Fibroblast of skin of abdomen (primary cell): ENCODE measurements at places on chromosomes 2 and 18.

GRCh38 chr2:30971231-30972025 is 164.2 kb upstream of the CAPN13 start:
- DNase-seq: peak; percentile 55

DNA sequence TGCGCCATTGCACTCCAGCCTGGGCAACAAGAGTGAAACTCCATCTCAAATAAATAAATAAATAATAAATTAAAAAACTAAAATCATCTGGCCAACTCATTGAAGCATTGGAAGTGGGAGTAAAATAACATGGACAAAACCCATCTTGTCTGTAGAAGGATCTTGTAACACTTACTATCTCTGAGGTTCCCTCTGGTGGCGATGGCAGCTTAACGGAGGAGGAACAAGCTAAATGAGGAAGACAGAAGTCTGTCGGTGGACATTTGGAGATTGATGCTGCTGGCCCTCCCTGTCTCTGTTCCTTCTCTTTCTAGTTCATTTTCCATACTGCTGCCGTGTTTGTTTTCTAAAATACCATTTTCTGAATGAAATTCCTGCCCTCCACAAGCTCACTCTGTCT is 43.4 kb downstream of the ZCCHC2 start:
- peak; percentile 5 for DNase-seq

- DNase-seq: peak; percentile 55
Observed at GRCh38 chr2:239433777-239434403, 33.1 kb upstream of the HDAC4 start.

DNA sequence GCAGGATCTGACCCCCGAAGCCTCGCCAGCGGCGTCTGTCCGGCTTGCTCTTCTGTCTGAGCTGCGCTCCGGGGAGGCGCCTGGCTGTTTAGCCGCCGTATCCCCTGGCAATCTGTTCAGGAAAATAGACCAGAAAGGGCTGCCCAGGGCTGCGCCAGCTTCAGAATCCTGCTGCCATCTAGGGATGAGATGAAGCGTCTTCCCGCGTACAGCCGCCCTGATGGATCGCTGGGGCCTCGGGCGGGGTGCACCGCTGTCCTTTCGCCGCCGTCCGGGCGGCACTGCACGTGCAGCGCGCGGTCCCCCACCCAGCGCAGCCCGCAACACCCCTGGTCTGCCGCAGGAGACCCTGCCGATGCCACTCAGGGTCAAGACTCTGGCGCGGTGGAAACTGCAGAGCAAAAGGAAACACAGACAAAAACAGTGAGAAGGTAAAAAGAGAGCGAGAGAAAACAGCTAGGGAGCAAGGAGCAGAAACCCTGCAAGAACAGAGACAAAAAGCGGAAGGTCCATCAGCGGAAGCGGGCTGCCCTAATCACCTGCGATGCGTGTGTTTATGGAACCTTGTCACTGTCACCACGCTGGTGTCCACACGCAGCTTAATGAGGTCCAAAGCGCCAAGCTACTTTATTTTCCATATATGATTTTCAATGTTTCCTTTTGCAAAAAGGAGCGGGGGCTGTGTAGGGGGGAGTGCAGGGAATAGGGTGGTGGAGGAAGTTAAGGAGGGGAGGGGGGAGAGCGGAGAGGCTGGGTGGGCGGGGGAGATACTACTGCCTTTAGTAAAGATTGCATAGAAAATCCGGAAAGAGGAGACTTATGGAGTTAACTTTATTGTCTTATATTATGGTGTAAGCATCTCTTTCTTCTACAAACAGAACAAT is 2113.3 kb upstream of the PIK3C3 start:
- DNase-seq: peak; percentile 67

DNA sequence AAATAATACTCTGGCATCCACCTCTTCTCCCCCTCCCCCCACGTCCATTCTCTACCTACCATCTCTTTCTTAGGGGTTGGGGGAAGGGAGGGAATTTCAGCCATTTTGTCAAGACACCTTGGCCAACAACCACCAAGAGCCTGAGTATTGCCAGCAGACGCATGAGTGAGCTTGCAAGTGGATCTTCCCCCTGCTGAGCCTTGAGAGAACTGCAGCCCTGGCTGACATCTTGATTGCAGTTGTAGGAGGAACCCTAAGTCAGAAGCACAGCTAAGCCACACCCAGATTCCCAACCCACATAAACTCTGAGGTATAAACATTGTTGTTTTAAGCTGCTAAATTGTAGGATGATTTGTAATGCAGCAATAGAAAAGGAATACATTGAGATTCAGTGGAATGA is 165.6 kb downstream of the TMEFF2 start:
- no peak for DNase-seq

DNA sequence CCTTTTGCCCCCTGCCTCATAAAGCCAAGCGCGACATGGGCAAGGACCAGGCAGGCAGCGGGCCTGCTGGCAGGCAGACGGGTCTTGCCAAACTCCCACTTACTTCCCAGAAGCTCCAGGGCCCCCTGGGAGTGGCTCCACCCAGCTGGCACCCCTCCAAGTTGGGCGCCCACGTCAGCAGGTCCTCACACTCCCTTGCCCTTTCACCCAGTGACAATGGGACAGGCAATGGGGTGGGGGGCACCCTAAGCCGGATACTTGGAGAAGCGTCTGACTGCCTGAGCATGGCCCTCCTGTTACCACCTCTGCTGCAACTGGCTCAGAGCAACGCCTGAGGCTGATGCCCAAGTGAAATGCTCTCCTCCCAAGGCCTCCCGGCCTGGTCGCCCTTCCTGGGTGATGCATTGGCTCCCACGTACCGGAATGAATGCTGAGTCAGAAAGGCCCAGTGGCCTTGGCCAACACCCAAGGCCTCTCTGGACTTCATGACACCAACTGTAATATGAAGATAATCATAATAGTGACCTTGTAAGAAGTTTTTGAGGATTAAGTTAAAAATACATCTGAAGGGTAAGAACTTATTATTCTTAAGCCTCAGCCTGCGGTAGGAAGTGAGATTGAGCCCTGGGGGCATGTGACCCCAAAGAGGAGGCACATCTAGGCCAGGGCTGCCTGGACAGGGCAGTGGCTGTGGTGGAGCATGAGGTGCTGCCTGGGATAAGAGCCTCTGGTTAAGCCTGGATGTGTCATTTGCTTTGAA is 31.6 kb downstream of the KCNK3 start:
- DNase-seq: peak; percentile 24

GRCh38 chr2:237025090-237025865 is 60.4 kb upstream of the COPS8 start:
- peak; percentile 96 for DNase-seq

DNA sequence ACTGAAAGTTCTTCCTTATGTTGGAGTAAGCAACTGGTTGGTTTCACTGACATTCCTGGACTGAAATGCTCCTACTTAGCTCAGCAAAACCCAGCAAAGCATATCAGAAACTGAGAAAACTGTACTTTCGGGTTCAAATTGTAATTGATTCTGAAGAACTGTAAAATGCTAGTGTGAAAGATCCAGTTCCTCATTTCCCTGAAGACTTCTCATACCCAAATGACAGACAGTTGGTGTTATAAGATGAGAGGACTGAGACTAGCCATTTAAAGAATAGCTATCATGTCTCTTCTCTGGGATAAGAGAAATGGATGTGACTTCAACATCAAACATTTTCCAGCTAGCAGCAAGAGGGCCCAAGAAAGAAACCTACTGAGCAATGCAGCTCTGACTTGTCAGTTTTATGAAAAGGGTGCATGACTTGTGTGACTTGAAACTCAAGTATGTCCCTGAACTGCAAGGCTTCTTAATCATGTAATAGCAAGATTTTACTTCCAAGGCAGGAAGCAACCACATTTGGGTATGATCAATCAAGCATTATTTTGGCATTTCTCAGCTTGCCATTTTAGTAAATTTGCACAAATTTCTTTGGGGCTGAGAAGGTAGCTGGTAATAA is 420.3 kb upstream of the MMADHC start:
- DNase-seq: peak; percentile 17

GRCh38 chr2:205868773-205869333 is 186.6 kb downstream of the NRP2 start:
- peak; percentile 93 for DNase-seq

- DNase-seq: no peak
Observed at GRCh38 chr2:224969095-224969494, 73.2 kb downstream of the DOCK10 start.

- DNase-seq: peak; percentile 27
Observed at GRCh38 chr2:61537277-61537949, 743 bp downstream of the XPO1 start.

DNA sequence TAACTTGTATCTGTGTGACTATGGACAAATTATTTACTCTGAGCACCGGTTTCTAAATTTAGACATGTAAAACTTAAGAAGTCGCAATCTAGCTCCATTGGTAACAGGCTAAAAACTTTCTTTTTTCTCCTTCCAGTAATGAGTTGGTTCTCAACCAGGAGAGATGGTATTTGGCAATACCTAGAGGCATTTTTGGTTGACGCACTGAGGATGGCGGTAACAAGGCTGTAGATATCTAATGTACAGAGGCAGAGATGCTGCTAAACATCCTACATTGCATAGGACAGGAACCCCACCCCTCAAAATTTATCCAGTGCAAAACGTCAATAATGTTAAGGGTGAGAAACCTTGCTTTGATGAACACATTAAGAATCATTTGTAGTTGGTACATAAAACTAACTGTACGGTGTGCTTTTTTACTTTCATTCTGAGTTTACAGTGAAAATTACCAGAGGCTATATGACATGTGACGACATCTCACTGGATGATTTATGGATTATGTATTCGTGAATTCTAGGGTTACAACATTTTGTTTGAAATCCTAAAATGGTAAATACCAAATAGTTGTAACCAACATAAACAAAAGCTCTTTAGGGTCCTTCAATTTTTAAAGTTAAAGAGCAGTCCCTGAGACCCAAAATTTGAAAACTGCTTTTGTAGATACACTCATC is 91.3 kb downstream of the TLK1 start:
- DNase-seq: no peak

- DNase-seq: peak; percentile 15
Observed at GRCh38 chr18:47264308-47264700, 12.8 kb upstream of the SKOR2 start.

DNA sequence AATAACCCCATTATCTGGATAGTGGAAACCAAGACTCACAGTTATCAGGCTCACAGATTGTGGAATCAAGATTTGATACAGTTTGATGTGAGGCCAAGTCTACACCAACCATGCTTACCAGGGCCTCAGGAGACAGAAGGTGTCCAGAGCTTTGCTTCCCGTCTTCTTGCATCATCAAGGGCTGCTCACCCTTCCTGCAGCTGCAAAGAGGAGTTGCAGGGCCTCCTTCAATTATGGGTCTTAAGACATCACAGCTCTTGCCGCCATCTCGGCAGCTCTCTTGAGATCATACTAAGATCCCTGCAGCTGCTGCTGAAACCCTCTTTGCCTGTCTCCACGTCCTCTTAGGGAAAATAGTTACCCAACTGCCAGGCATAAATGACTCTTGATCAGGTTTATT is 176.0 kb downstream of the MGAT5 start:
- no peak for DNase-seq

- peak; percentile 84 for DNase-seq
Observed at GRCh38 chr2:133837441-133838094, 269.3 kb upstream of the NCKAP5 start.

GRCh38 chr2:226903179-226903578 is 67.3 kb downstream of the RHBDD1 start:
- peak; percentile 81 for DNase-seq

DNA sequence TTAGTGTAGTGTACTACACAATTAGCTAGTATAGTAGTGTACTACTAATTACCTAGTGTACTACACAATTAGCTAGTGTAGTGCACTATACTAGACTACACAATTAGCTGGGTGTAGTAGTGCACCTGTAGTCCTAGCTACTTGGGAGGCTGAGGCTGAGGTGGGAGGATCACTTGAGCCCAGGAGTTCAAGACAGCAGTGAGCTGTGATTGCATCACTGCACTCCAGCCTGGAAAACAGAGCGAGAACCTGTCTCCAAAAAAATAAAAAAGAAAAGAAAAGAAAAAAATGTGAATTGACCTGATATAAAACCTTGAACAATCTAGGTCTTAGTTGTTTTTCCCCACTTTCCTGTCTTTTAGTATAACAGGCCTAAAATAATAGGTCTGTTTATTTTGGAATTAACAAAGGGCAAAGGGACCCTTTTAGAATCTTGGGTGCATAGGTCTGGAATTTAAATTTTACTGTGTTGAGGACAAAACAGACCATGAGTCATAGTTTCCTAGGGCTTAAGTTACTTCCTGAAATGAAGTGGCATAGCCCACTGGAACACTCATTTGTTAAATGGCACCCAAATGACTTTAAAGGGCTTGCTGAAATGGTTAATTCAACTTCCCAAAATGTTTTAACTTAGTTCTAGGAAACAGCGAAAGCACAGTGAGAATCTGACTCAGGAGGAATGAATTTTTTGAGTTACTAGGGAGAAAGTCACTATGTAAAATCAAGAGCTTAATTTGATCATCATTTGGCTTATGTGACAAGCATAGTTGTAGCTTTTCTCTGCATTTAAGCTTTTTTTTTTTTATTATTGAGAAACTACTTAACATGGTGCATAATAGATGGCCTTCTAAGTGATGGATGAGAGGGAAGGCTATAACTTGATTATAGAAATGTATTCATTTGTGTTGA is 50.7 kb upstream of the ARL5A start:
- DNase-seq: peak; percentile 2

DNA sequence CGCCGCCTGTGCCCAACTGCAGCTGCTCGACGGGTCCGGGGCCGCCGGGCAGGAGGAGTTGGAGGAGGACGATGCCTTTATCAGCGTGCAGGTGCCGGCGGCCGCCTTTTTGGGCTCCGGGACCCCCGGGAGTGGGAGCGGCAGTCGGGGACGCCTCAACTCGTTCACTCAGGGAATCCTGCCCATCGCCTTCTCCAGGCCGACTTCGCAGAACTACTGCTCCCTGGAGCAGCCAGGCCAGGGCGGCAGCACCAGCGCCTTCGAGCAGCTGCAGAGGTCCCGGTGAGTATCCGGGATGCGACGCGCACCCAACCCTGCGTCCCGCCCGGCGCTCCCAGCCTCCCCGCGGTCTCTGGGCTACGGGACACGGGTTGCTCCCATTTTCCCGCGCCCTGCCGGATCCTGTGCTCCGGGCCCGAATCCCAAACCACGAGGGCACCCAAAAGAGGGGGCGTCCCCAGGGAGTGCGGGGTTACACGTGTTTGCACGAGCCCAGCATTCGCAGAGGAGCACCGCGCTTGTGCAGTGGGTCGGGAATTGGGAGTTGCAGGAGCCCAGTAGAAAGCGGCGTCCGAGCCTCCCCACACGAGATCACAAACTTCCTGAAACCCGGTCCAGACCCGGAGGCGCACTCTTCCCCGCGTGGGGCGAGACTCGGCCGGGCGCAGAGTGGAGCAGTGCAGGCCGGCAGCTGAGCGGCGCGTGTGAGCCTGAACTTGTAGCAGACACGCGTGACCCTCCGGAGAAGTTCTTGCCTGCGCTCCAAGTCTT is 1.2 kb downstream of the CABLES1 start:
- DNase-seq: peak; percentile 16

GRCh38 chr2:47321006-47321405 is 82.0 kb upstream of the MSH2 start:
- DNase-seq: no peak
